ENCODE measurements at places on chromosomes 11 and 22. TPM values are rescaled to one million over a fixed set of nuclear protein-coding genes. Genes with fewer than 3 reads are reported as not detected.

DNA sequence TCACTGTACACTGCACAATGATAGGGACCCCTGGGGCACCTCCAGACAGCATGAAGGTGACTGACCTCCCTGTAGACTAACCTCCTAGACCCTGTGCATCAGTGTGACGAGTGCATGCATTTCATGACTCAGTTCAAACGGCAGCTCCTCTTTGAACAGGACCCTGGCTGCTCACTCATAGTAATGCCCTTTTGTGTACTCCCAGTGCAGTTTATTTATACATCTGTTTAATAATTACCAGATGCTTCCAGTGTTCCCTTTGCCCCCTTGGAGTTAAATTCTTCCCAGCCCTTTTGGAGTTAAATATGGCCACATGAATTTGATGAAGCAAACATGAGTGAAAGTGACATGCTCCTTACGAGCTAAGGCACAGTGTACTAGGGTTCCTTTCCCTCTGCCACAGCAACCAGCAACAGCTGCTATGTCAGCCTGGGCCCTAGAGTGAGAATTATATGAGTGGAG is 72.4 kb downstream of the PANX1 start:
- DNase-seq, result no peak

DNA sequence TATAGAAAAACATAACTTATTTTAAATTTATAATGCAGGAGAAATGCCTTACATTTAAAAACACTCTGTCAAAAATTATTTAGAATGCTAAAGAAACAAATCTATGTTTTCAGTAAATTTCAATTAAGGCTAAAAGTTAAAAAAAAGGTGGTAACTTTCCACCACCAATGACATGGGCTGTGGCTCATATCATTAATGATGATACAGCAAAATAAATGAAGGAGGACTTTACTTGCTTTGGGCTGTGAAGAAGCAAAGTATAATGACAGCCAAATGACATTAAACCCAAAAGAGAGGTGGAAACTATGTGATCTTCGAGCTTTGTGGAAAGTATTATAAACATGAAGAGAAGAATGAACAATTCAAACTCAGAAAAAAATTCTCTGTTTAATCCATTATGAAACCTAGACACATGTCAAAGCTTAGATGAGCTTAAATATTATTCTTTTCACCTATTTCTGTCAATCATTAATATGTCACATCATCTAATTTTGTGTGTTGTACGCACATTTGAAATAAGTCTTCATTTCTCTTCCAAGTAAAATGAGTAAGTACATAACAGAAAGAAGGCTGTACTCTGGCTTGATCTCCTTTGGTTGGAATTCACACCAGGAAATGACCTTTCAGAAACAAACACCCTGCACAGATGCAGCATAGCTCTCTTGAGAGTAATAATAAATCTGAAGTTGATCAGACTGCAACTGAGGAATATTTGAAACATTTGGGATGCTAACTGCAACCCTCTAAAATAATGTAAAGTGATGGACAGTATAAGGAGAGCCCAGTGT is 265.8 kb downstream of the TTC28 start:
- no peak for DNase-seq

DNA sequence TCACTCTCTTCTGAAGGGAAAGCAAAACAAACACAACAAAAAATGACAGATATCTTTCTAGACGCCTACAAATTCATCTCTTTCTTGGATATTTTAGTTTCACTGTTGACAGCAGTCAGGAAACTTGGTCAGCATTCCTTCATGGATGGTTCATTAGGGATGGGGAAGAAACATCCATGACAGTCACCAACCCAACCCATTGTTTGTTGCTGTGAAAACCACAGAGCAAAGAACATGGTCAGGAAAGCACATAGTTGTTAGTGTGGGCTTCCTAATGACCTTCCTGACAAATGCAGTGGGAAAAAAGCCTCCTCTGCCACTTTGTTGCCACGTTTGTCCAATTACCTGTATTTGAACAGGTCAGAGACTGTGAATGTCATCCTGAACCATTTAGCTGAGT is 139.8 kb upstream of the SNX19 start:
- DNase-seq, result no peak

Gene PHF21B
- 57.7 TPM for total RNA-seq

DNA sequence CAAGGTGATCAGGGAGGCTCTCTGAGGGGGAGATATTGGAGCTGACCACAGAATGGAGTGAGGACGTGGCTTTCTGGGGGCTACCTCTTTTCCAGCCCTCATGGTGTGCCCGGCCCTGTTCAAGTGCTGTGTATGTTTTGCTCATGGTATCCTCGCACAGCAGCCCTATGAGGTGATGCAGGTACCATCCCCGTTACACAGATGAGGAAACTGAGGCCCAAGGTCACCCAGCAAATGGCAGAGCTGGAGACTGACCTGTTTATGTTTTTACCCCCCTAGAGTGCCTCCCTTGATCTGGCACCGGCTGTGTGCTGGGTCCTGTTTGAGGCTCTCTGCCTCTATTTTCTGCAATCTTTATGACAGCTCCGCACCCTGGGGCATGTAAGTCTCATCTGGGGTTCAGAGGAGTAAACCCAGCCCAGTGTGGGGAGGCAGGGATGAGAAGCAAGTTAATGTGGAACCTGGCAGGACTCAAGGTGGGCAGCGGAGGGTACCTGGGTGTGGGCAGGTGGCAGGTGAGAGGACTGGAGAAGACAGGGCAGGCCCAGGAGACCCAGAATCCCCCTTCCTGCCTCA is 20.8 kb downstream of the SGSM1 start:
- DNase-seq, result peak; percentile 28

Gene GATD1
- 57.2 TPM for total RNA-seq

Gene CCDC73
- total RNA-seq, result not detected

DNA sequence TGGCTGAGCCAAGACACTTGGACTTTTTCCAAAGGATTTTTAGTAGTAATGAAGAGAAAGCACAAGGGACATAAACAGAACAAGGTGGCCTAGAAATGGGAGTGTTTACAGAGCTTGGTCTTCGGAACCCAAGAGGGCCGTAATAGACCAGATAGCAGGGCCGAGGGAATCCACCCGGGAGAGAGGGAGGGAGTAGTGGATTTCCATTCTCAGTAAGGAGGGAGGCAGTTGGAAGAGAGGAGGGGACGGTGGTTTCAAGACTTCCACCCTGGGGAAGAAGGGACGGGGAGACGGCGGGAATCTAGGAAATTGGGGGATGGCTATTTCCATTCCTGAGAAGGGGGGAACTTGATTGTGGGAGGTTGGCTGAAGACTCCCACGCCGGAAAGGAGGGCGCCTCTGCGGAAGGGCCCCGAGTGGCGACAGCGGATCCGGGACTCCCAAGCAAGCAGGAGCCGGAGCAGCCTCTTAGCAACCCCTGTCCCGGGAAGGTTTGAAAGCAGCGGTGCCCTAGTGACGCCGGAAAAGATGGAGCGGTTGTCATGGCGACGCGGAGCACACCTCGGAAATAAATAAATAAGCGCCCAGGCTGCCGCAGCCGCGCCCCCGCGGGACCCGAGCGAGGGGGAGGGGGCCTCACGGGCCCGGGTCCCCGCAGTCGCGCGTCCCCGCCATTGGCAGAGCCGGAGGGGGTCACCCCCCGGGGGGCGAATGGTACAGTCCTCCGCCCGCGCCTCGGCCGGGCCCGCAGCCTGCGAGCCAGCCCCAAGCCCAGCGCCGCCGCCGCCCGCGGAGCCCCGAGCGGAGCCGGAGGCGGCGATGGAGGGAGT is 31.6 kb downstream of the EIF3F start:
- peak; percentile 90 for DNase-seq

GRCh38 chr11:34512840-34513681 is 533 bp downstream of the ELF5 start:
- DNase-seq, result peak; percentile 91

DNA sequence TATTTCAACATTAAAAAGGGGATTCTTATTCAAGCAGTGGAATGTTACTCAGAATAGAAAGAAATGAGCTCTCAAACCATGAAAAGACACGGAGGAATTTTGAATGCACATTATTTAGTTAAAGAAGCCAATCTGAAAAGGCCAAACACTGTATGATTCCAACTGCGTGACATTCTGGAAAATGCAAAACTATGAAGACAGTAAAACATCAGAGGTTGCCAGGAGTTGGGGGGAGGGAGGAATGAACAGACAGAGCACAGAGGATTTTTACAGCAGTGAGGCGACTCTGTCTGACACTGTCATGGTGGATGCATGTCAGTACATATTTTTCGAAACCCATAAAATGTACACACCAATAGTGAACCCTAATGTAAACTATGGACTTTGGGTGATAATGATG is 22.9 kb upstream of the THY1 start:
- no peak for DNase-seq

Gene SPTY2D1
- total RNA-seq, result 19.3 TPM

Gene PLAAT2
- not detected for total RNA-seq

GRCh38 chr11:84628871-84629620 is 998.1 kb downstream of the DLG2 start:
- DNase-seq, result no peak

DNA sequence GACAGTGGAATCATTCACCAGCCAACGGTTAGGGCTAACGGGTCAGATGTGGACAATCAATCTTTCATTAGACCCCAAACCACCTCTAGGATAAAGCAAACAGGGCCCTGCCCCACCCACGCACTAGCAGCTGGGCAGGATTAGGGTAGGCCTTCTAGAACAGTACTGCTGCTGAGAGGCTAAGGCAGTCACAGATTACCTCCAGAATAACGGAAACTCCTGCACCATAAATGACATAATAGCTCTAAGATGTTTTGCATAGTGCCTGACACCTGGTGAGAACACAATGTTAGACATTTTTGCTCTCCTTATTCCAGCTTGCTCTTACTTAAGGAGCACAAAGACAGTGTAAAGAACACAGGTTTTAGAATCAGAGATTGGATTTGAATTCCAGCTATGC is 1.8 kb downstream of the SYTL2 start:
- no peak for DNase-seq

DNA sequence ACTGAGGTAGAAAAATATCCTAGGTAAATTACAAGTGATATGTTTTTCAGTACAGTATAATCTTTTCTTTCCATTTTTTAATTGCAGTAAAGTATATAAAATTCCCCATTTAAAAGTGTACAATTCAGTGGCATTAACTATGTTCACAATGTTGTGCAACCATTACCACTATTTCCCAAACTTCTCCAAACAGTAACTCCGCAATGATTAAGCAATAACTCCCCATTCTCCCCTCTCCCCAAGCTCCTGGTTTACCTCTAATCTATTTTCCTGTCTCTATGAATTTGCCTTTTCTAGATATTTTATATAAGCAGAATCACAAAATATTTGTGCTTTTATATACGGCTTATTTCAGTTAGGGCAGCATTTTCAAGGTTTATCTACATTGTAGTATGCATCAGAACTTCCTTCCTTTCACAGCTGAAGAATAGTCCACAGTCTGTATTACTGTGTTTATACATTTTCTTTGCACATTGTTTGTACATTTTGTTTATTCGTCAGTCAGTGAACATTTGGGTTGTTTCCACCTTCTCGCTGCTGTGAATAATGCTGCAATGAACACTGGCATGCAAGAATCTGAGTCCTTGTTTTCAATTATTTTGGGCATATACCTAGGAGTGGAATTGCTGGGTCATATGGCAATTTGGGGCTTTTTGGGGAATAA is 110.7 kb downstream of the RPL27A start:
- DNase-seq, result no peak

DNA sequence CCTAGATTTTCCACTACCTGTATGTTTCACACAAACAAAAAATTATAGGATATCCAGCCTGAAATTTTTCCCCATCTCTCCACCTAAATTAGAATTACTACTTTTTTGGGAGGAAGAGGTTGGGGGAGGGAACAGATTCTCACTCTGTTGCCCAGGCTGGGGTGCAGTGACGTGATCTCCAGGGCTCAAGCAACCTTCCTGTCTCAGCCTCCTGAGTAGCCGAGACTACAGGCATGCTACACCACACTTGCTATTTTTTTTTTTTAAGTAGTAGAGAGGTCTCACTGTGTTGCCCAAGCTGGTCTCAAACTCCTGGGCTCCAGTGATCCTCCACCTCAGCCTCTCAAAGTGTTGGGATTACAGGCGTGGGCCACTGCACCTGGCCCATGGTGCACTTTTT is 9.5 kb downstream of the JAML start:
- no peak for DNase-seq

- DNase-seq, result no peak
Observed at GRCh38 chr22:42473484-42474193, 41.4 kb upstream of the NFAM1 start.

- DNase-seq, result peak; percentile 52
Observed at GRCh38 chr11:114478768-114479167, 39.5 kb downstream of the REXO2 start.

DNA sequence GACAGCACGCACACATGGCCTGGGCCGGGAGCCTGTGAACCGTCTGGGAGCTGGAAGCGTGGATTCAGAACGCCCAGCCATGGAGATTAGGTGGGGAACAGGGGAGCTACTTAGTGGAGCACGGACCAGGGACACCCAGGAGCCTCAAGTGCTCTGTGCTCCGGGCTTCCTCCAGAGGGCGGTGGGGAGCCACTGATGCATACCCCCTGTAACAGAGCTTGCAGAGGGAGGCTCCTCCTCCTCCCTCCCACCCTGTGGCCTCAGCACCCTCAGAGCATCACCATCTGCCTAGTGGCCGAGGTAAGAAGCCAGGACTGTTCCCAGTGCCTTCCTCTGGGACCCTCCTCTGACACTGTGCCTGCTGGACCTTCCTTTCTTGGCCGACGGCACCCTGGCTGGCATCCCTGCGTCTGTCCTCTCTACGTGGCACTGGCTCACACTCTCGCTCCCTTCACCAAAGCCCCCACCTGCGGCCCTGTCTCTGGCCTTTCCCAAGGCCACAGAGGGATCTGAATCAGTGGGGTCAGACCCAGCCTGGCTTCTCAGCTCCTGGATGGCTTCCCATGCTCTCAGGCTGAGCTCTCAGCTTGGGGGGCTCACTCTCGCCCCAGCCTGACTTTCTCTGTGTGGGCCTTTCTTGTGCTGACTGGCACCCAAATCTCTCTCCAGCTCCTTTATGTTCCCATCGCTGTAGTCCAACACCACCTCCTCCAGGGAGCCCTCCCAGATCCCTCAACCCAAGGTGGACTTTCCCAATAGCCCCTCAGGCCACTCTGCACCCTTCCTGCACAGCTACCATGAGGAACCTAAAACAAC is 780.9 kb downstream of the BRD1 start:
- DNase-seq, result peak; percentile 95

- DNase-seq, result peak; percentile 17
Observed at GRCh38 chr11:1673446-1674172, 23.4 kb upstream of the KRTAP5-6 start.

Measured in endodermal cell (in vitro differentiated cells).